ENCODE measurements at places on chromosomes 11 and 22. TPM values are rescaled to one million over a fixed set of nuclear protein-coding genes. Genes with fewer than 3 reads are reported as not detected.

- no peak for DNase-seq
Observed at GRCh38 chr11:60703374-60703773, 4.0 kb downstream of the MS4A8 start.

DNA sequence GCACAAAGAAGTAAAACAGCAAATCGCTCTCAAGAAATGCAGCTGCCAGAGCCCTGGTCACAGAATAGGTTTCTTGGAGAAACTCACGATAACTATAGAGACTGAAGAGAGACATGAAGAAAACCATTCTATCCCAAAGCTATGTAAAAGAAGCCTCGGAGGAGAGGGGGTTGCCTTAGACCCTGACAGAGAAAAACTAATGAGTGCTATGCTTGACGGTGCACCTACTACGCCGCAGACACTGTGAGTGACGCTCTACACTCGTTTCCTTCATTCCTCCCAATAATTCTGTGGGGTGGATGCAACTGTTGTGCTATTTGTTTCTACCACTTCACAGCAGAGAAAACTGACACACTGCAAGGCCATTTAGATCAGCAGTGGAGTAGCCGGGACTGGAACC, 121.8 kb downstream of the ETS1 start:
- DNase-seq: no peak

GRCh38 chr22:28024422-28024888, 105.4 kb upstream of the PITPNB start:
- DNase-seq: peak; percentile 62

- no peak for DNase-seq
Observed at GRCh38 chr11:69830086-69830485, 10.9 kb upstream of the FGF3 start.

- DNase-seq: no peak
Observed at GRCh38 chr11:3747704-3748103, 49.6 kb downstream of the NUP98 start.

GRCh38 chr11:112963368-112963955, 2.2 kb downstream of the NCAM1 start:
- peak; percentile 32 for DNase-seq

GRCh38 chr11:27968461-27968860, 139.5 kb downstream of the KIF18A start:
- DNase-seq: no peak

GRCh38 chr22:36739185-36739584, 35.6 kb upstream of the CACNG2 start:
- DNase-seq: no peak

GRCh38 chr22:21972293-21972779, 10.3 kb downstream of the TOP3B start:
- peak; percentile 54 for DNase-seq

- no peak for DNase-seq
Observed at GRCh38 chr11:104852811-104853210, 45.4 kb downstream of the CASP12 start.

DNA sequence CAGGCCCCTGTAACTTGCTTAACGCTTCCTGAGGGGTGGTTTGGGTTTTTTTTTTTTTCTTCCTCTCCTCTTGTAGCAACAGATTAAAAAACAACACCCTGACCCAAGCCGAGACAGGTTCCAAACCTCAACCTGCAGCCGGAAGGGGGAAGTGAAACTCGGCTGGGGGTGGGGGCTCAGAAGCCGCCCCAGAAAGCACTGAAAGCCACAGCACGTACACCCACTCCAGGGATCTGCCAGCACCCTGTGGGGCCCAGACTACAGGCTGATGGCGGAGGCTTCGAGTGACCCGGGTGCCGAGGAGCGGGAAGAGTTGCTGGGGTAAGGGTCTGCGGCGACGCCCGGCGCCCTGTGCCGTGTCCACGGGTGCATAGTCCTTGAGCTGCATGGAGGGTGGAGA, at the start of gene LSP1:
Gene LSP1, plus strand, starts transcription at position 208 of the 400 bp plus-strand sequence. Its CDS starts 61 bp downstream, at position 269.
- no peak for DNase-seq

Gene CCDC188
- 1.1 TPM for total RNA-seq

Gene KLHDC7B
- total RNA-seq: 0.10 TPM

Gene SLC35E4
- 3.1 TPM for total RNA-seq

Gene TEX54
- not detected for total RNA-seq

Gene APOA5
- not detected for total RNA-seq

All from tongue (tissue), 3 donors.